ENCODE measurements at places on chromosomes 7 and 10. TPM values are rescaled to one million over a fixed set of nuclear protein-coding genes. Genes with fewer than 3 reads are reported as not detected.

Gene PCDH15
- total RNA-seq: not detected

Gene CLIP2
- 28.0 TPM for total RNA-seq

Gene PNLIPRP2
- not detected for total RNA-seq

Gene MYL7
- total RNA-seq: not detected

Gene AZGP1
- not detected for total RNA-seq

Gene SFXN2
- 14.1 TPM for total RNA-seq

Gene SUGCT
- 2.4 TPM for total RNA-seq

Gene BMPER
- 0.46 TPM for total RNA-seq

Gene MMD2
- not detected for total RNA-seq

Gene AFAP1L2
- total RNA-seq: 7.3 TPM

Gene ADCYAP1R1
- total RNA-seq: 0.46 TPM

Gene POLR2J2
- 1.7 TPM for total RNA-seq

Gene TAS2R5
- total RNA-seq: 0.53 TPM

Gene CLCN1
- total RNA-seq: not detected

Gene CNPY1
- not detected for total RNA-seq

Gene MYH16
- total RNA-seq: 0.53 TPM

Gene CYP2C8
- not detected for total RNA-seq

Gene ZNHIT1
- total RNA-seq: 118 TPM

Gene FGF8
- total RNA-seq: not detected

Gene GRID2IP
- total RNA-seq: 0.04 TPM

Gene TFEC
- 15.4 TPM for total RNA-seq

Gene GRID1
- total RNA-seq: not detected

Gene SPDYE16
- not detected for total RNA-seq

Gene CFAP43
- total RNA-seq: 0.07 TPM

Gene ICA1
- 23.8 TPM for total RNA-seq

Gene TAS2R3
- 0.46 TPM for total RNA-seq

Gene SLC26A5
- total RNA-seq: not detected

Gene CALCR
- not detected for total RNA-seq

Gene LRRN3
- not detected for total RNA-seq

Gene NRCAM
- total RNA-seq: 87.2 TPM

Gene ARMS2
- total RNA-seq: not detected

Gene SMC3
- total RNA-seq: 36.6 TPM

Gene STAMBPL1
- total RNA-seq: 6.4 TPM

Gene PRPS1L1
- total RNA-seq: not detected

Gene FAM25C
- not detected for total RNA-seq

Gene OR9A2
- total RNA-seq: not detected

Gene PAPOLB
- 0.04 TPM for total RNA-seq

Gene DOCK1
- total RNA-seq: 74.0 TPM

Gene ODAD2
- 0.32 TPM for total RNA-seq

Gene CALML5
- not detected for total RNA-seq

Gene COG5
- 49.7 TPM for total RNA-seq

Gene HHEX
- 50.5 TPM for total RNA-seq

Gene ANKRD2
- total RNA-seq: 0.78 TPM

Gene LSM8
- total RNA-seq: 46.6 TPM

Gene PRSS58
- not detected for total RNA-seq

Gene CRHR2
- total RNA-seq: not detected

Gene GIMAP8
- 104 TPM for total RNA-seq

Gene LIPF
- not detected for total RNA-seq

Gene PIP
- not detected for total RNA-seq

Gene TMEM213
- total RNA-seq: not detected

Gene OR2A5
- not detected for total RNA-seq

Gene C10orf71
- not detected for total RNA-seq
